ENCODE measurements at places on chromosomes 7 and 10. TPM values are rescaled to one million over a fixed set of nuclear protein-coding genes. Genes with fewer than 3 reads are reported as not detected.

The NODAL gene
- total RNA-seq, result not detected

The GARIN1A gene
- total RNA-seq, result 10.2 TPM

The CFAP58 gene
- total RNA-seq, result 0.64 TPM

The RSU1 gene
- total RNA-seq, result 125 TPM

The DPYSL4 gene
- 1.8 TPM for total RNA-seq

The CCL26 gene
- total RNA-seq, result 21.4 TPM

The SEMA4G gene
- total RNA-seq, result 1.4 TPM

The CPA2 gene
- 2.2 TPM for total RNA-seq

The CCDC3 gene
- total RNA-seq, result 122 TPM

The ADAM22 gene
- total RNA-seq, result 2.3 TPM

The EGFR gene
- total RNA-seq, result 80.9 TPM

The ATOH7 gene
- not detected for total RNA-seq

The CYP3A7 gene
- total RNA-seq, result not detected

The EPHB6 gene
- total RNA-seq, result 6.3 TPM

The CALML3 gene
- not detected for total RNA-seq

The SFMBT2 gene
- 12.0 TPM for total RNA-seq

The GLI3 gene
- 25.5 TPM for total RNA-seq

The GIMAP8 gene
- 22.0 TPM for total RNA-seq

The EBF3 gene
- 28.6 TPM for total RNA-seq

The CBLL1 gene
- total RNA-seq, result 23.8 TPM

The CPED1 gene
- 44.4 TPM for total RNA-seq

The ZFYVE27 gene
- 19.2 TPM for total RNA-seq

The ANKRD61 gene
- total RNA-seq, result 0.45 TPM

The CHCHD2 gene
- total RNA-seq, result 249 TPM

The ATP5F1C gene
- 206 TPM for total RNA-seq

The NUTM2B gene
- 0.48 TPM for total RNA-seq

The SPDYE3 gene
- not detected for total RNA-seq

The OPN1SW gene
- total RNA-seq, result not detected

The ARMC3 gene
- total RNA-seq, result not detected

The DENND10 gene
- total RNA-seq, result 49.4 TPM

The SH2B2 gene
- 8.9 TPM for total RNA-seq

The NRCAM gene
- 9.1 TPM for total RNA-seq
